Dermis blood vessel endothelial cell (primary cell): ENCODE measurements at places on chromosomes 11 and 22. TPM values are rescaled to one million over a fixed set of nuclear protein-coding genes. Genes with fewer than 3 reads are reported as not detected.

GDPD4 gene
- not detected in 2 replicates for total RNA-seq

PANX3 gene
- total RNA-seq = not detected in 2 replicates

GAS2 gene
- total RNA-seq = 0.56 and 1.7 TPM in 2 replicates

OR52N4 gene
- 0.17 TPM in 1 of 2 replicates, not detected in the other for total RNA-seq

OR8B4 gene
- not detected in 2 replicates for total RNA-seq

TMEM191C gene
- 0.60 and 0.68 TPM in 2 replicates for total RNA-seq

SLC25A45 gene
- total RNA-seq = 1.0 and 3.3 TPM in 2 replicates

APOL1 gene
- 29.5 and 34.9 TPM in 2 replicates for total RNA-seq
